CD4-positive, alpha-beta T cell treated with Interleukin-15 for 4 hours (primary cell): ENCODE measurements at places on chromosomes 1 and 21.

GRCh38 chr1:164637461-164638375 is 78.7 kb downstream of the PBX1 start:
- no peak for DNase-seq

- no peak for DNase-seq
Observed at GRCh38 chr1:209850342-209850979, 22.7 kb downstream of the UTP25 start.

DNA sequence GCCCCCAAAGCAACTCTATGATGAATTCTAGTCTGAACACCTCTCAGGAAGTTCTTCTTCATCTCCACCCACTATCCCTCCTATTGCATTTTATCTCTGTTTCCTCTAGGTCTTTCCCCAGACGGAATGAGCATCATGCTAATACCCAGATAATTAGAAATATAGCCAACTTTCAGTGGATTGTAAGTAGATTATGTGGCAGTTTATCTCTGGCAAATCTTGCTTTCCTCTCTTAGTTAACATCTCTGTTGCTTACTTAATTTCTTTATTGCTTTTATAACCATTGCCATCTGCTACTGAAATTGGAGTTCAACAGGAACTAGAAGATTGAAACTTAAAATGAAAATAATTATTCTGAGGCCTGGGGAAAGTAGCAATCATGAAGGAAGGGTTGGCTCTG is 378.6 kb downstream of the RPS6KC1 start:
- no peak for DNase-seq

GRCh38 chr1:7680207-7680954 is 90.7 kb upstream of the VAMP3 start:
- peak; percentile 43 for DNase-seq

DNA sequence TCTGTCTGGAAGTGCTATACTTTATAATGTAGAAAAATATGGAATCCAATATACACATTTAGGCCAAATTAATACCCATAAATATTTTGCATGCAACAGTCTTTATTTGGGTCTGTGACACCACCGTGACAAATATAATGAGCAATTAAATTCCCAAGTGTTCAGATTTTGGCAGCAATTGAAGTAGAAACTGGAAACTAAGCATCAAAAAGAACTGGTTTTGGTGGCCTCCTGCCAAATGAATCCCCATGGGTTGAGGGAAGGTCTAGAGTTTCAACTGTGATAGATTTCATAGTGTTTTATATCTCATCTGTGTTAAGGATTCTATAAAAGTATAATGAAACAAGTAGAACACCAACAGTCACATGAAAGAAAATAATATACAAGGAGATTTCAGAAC is 88.4 kb downstream of the DPYD start:
- DNase-seq: no peak

DNA sequence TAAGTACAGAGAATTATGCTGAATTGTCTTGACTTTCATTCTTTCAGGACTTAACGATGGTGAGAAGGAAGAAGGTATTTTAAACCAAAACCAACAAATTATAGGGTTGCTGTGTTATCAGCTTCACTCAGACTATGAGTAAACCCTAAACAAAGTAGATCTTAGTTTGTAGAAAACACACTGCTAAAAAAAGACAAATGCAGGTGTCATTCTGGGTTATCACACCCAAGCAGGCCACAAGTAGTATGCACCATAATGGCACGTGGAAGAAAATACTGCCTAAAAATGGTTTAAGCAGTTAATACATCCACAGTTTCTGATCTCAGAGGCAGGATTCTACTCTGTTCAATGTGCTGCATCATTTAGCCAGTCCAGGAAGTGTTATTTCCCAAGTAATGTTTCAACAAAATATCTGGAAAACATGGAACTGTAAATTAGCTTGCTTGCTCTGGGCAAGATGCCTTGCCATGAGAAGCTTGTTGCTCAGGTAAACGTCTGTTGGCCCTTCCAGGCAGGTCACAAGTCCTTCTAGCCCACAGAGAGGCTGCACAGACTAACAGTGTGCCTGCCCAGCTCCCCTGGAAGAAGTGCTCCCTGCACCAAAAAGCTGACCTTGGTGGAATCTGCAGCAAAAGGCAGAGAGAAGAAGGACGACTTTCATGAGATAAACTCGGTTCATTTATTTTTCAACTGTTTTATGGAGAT is 4.1 kb downstream of the DIPK1A start:
- DNase-seq: peak; percentile 21

- DNase-seq: no peak
Observed at GRCh38 chr1:223700942-223701637, 11.2 kb upstream of the CAPN2 start.

GRCh38 chr1:227915564-227916553 is 31.9 kb downstream of the WNT9A start:
- DNase-seq: no peak

- DNase-seq: no peak
Observed at GRCh38 chr1:28815533-28816185, 3.7 kb downstream of the OPRD1 start.

DNA sequence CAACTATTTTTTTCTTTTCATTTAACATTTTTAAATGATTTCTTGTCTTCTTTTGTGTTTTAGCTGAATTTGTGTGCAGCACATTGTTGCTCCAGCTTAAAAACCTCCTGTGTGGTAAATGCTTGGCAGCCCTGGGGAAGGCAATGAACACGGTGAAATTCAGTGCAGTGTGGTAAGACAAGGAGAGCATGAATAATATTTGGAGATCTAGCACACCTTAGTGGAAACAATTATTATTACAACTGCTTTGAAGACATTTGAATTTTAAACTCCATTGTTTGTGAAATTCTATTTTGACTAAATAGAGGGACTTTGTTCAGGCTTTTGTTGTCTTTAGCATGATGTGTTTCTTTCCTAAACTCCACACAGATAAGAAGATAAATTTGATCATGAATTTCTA is 242.6 kb upstream of the CXADR start:
- DNase-seq: no peak

- no peak for DNase-seq
Observed at GRCh38 chr1:246149543-246149942, 357.5 kb downstream of the SMYD3 start.

GRCh38 chr21:26112975-26113374 is 57.6 kb downstream of the APP start:
- no peak for DNase-seq

GRCh38 chr1:65894738-65895605 is 102.3 kb downstream of the PDE4B start:
- no peak for DNase-seq

DNA sequence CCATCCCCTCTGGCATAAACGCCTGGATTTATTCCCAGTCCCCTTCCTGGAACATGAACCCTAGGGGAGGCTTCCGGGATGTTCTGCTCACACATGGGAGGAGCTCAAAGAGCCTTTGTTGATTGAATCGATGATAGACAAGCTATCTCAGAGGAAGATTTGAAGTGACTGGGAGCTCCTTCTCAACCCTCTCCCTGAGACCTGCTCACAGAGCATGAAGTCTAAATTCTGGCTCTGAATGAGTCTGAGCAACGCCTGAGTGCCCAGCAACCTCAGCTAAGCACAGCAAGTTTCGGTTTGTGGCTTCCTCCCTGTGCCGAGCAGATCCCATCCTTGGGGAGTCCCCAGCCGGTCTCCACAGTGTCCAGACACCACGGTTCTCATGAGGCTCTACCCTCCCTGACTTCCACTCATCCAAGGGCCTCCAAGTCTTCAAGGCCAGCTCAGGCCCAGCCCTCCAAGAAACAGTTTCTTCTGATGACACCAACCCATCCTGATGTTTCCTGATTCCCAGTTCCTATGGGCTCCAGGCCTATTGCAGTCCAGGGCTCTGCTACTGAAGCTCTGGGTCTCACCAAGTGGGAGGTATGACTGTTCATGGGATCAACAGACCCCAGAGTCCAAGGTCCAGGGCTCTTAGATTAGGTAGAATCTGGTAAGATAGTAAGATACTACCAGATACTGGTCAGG is 190.8 kb downstream of the DYRK1A start:
- no peak for DNase-seq

DNA sequence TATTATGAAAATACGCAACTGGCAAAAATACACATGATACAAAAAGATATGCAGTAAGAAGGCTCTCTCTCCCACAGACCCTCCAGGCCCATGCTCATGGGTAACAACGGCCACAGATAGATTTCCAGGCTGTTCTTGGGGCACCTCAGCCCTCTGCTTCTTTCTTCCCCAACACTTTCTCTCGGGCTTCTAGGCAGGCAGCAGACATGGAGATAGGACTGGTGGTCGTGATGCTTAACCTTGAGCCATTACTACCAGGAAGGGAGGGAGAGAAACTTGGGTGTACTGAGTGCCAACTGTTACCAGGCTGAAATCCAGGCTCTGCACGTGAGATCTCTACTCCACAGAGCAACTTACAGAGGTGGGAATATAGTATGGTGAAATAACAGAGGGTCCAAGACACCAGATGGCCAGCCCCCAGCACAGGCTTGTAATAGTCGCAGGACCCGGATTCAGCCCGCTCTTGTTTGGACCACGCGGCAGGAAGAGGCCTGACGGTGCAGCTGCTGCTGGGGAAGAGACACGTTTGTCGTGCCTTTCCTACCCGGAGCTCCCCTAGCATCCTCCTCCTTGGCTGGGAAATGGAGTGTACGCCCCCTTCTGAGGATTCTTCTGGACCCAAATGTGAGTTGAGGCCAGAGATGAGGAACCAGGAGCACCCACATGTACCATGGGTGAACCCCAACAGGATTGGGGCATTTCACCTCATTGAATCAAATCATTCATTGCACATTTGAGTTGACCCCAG is 441.1 kb upstream of the VAMP3 start:
- no peak for DNase-seq

DNA sequence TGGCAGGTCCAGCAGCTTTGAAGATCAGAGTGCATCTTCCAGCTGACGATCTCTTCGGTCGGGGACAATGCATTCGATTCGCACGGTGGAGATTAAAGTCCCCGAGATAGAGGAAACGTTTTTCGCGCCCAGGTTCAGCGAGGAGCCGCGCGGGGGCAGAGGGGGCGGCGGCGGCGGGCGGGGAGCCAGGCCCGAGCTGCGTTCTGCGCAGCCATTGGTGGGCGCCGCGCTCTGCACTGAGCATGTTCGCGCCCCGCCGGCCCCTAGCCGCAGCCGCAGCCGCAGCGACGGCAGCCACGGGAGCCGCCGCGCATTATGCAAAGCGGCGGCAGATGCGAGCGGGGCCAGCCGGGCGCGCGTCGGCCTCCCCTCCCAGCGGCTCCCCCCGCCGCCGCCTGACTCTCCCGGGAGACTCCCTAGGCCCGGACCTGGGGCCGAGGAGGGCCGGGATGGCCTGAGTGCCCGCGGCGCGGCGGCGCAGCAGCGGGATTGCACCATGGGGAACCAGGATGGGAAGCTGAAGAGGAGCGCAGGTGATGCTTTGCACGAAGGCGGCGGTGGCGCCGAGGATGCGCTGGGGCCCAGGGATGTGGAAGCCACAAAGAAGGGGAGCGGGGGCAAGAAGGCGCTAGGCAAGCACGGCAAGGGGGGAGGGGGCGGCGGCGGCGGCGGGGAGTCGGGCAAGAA is at the start of gene FMN2:
FMN2 (plus strand) TSS at position 270 of the 687 bp plus-strand sequence; CDS start at position 497, 227 bp downstream.
- DNase-seq: no peak
